Activated naive CD4-positive, alpha-beta T cell treated with anti-CD3 and anti-CD28 coated beads, Interleukin-2, amount 50 U/mL, for 72 hours (primary cell): ENCODE measurements at places on chromosomes 12 and 14. TPM values are rescaled to one million over a fixed set of nuclear protein-coding genes. Genes with fewer than 3 reads are reported as not detected.

DNA sequence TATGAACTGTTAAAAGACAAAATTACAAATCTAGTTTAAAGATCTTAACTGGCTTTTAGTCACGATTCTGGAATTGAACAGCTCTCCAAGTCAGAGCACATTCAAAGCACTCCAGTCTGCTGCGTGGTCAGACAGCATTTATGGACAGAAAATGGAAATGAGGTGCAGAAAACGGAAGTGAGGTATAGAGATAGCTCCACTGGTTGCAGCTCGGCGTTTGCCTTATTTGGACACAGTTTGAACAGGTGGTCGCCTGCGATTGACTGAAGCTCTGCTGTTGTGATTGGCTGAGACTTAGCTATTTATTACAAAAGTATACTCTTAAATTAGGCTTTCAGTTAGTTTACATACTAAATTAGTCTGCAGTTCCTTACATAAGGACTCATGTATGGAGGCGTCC lies 28.3 kb downstream of the TRIM9 start:
- DNase-seq = no peak

Gene ACVRL1
- not detected for total RNA-seq

DNA sequence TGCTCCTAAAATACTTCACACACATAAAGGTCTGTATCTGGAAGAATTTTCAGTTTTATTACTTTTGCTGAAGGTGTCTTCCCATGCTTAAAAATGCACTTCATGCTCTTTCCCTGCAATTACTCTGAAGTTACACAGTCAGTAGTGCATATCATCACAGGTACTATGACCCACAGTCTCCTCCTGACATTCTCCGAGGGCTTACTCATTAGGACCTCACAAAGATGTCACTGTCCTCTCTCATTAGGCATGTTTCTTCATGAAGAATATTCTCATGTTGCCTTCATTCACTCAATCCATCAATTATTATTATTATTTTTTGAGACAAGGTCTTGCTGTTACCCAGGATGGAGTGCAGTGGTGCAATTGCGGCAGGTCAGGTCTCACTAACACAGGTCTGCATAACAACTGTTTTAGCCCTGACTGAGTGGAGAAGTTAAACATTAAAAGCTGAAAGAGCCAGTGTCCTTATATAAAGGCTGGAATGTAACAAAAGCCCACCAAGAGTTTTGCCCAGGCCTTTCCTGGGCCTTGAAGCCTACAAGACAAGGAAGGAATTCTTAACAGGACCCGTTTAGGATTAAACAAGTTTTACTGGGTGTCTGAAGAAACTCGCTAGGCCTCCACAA lies 119.5 kb upstream of the WSCD2 start:
- no peak for DNase-seq

- no peak for DNase-seq
Observed at GRCh38 chr12:13275241-13276085, 78.9 kb downstream of the EMP1 start.

Gene LGALS3
- total RNA-seq = 1.6 TPM

GRCh38 chr14:59117754-59118528 lies 70.5 kb upstream of the DAAM1 start:
- no peak for DNase-seq

DNA sequence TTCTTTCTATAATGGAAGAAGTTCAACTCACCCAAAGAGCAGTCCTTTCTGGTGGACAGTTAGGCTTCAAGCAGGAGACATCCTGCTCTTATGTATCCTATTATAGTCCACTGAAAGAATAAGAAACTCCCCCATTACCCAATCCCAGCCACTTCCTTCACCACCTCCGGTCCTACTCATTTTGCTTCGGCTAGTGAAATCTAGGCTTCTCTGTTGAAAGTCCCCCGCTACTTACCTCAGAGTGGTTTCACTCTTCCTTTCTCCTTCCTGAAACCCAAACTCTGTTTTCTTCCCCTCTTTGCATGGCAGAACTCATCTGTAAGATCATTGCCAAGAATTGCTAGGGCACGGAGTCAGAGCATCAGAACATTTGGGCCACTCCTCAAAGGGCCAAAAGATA lies at the start of gene GPR84:
Gene GPR84, minus strand, starts transcription at position 74 of the 400 bp plus-strand sequence. CDS start 635 bp downstream, outside the sequence.
- peak; percentile 67 for DNase-seq

Gene METTL17
- 105 TPM for total RNA-seq

- DNase-seq = no peak
Observed at GRCh38 chr12:68765696-68766095, 19.7 kb downstream of the SLC35E3 start.

- DNase-seq = no peak
Observed at GRCh38 chr14:89495718-89496117, 78.7 kb upstream of the FOXN3 start.

- no peak for DNase-seq
Observed at GRCh38 chr14:79496701-79497100, 714.6 kb downstream of the DIO2 start.

Gene MYH6
- total RNA-seq = not detected

Gene TAS2R31
- 4.4 TPM for total RNA-seq

Gene AQP2
- not detected for total RNA-seq

Gene RHEBL1
- 12.7 TPM for total RNA-seq

Gene OR11H7
- not detected for total RNA-seq

DNA sequence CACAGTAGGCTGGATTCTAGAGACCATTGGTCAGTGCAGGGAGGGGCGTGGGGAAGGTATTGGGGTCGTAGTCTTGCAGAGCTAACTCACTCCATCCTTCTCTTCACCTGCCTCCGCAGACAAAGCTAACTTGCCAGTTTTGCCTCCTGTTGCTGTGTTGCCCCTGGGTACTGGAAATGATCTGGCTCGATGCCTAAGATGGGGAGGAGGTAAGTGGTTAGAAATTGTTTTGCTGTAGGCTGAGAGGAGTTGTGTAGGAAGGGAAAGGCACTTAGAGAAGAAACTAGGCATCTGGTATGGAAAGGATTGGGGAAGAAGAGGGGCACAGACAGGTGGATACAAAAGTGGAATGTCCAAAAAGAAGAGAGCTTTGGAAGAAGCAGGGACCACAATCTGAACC lies 11.1 kb downstream of the DGKA start:
- DNase-seq = no peak

- no peak for DNase-seq
Observed at GRCh38 chr14:92880851-92881250, 42.1 kb upstream of the CHGA start.

GRCh38 chr12:73053893-73054292 lies 781.7 kb downstream of the TRHDE start:
- no peak for DNase-seq

DNA sequence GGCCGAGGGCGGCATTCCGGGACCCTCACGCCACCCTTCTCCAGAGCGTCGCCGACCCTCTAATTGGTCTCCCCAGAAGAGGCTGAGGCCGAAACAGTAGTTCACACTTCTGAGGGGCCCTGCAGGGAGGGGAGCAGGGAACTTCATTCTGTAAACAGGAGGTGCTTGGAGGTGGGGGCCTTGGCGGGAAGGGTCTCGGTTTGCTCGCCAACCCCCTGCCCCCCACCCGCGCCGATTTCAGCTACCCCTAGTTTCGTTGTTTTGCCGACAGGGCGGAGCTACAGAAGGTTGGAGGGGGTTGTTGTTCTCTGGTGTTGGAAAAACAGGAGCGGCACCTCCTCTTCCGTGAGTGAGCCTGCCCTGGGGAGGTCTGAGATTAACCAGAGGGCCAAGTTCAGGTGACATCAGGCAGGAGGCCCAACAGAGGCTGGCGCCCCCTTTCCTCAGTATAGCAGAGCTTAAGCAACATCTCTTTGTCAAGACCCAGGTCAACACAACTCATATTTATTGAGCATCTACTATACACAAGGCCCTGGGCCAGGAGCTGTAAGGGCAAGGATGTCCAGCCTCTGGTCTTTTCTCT lies 682 bp downstream of the ERBB3 start:
- no peak for DNase-seq

- DNase-seq = peak; percentile 69
Observed at GRCh38 chr14:74401504-74402241, 24.3 kb downstream of the SYNDIG1L start.

- no peak for DNase-seq
Observed at GRCh38 chr12:96421014-96421413, 20.8 kb upstream of the CDK17 start.

Gene TMEM229B
- 0.93 TPM for total RNA-seq

DNA sequence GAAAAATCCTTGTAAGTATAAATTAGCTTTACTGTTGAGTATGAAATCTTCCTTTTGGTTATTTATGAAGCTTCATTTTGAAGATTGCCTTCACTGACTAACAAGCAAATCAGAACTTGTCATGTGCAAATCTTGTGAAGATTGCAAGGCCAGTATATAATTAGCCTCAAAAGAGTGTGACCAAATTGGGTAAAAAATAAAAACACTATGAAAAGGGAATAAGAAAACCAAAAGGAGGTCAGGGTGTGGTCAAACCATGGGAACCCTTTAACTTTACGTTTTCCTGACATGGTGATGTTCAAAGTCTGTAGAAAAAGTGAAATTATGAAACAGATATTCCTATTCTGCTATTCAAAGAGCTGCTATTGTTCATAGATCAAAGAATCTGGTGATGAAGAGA lies 230.3 kb downstream of the BCAT1 start:
- no peak for DNase-seq

- DNase-seq = no peak
Observed at GRCh38 chr14:61219256-61219655, 61.9 kb downstream of the TMEM30B start.

DNA sequence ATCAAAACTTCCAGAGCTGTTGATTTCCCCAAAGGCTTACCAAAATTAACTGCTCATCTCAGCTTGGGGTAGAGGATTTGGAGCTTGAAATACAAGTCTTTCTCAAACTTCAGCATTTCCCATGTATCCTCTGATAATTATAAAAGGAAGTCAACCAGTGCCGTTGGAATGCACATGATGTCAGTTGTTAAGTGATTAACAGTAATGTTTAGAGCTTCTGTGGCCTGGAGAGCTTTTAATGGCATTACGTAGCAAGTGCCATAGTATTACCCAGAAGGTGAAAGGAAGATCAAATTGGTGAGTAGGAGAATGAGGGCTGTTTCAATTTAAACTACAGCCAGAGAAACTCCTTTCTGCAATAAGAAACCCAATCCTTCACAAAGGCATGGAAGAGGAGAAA lies 62.5 kb upstream of the PTPRR start:
- DNase-seq = no peak

GRCh38 chr12:125436686-125437085 lies 371.5 kb downstream of the AACS start:
- no peak for DNase-seq
